Adipose tissue (tissue), 3 donors: ENCODE measurements at places on chromosomes 4 and X. TPM values are rescaled to one million over a fixed set of nuclear protein-coding genes. Genes with fewer than 3 reads are reported as not detected.

CRLF2 gene
- 0.03 TPM for polyA plus RNA-seq

RTL3 gene
- 0.03 TPM for polyA plus RNA-seq

RBMXL3 gene
- polyA plus RNA-seq = not detected

ATOH1 gene
- 0.11 TPM for polyA plus RNA-seq

RLIM gene
- polyA plus RNA-seq = 3.5 TPM

PDE5A gene
- polyA plus RNA-seq = 3.3 TPM

TACR3 gene
- not detected for polyA plus RNA-seq

ARHGAP4 gene
- polyA plus RNA-seq = 9.9 TPM

RIPPLY1 gene
- not detected for polyA plus RNA-seq

TAF7L gene
- polyA plus RNA-seq = 0.02 TPM

OTC gene
- polyA plus RNA-seq = 2.6 TPM

RELL1 gene
- 1.5 TPM for polyA plus RNA-seq

VCX gene
- polyA plus RNA-seq = not detected
